Esophagus muscularis mucosa (tissue), 4 donors: ENCODE measurements at places on chromosomes 5 and 9. TPM values are rescaled to one million over a fixed set of nuclear protein-coding genes. Genes with fewer than 3 reads are reported as not detected.

DNA sequence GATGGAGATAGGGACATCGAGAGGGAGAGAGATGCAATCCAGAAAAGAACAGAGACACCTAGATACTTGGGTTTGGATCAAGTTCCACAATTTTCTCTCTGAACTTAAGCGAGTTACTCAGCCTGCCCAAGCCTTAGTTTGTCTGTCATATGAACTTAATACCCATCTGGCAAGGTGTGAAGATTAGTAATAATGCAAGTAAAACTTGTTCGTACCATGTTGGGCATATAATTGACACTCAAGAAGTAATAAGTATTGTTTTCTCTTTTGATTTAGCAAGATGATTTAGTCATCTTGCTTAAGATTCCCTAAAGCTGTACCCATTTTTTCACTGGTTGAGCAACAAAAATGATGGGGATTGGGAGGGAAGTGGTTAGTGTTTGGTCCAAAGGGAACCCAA is 7.5 kb downstream of the RABGAP1 start:
- H3K4me1 ChIP-seq = peaks cover 86% of the 10 kb centered on the region
- H3K4me3 ChIP-seq = no peak overlapping the region
- H3K27me3 ChIP-seq = no peaks in the 10 kb centered on the region
- H3K27ac ChIP-seq = peak overlapping the region; percentile 98
- peaks cover 3% of the 10 kb centered on the region for H3K36me3 ChIP-seq

GABBR2 gene
- not detected for total RNA-seq

DNA sequence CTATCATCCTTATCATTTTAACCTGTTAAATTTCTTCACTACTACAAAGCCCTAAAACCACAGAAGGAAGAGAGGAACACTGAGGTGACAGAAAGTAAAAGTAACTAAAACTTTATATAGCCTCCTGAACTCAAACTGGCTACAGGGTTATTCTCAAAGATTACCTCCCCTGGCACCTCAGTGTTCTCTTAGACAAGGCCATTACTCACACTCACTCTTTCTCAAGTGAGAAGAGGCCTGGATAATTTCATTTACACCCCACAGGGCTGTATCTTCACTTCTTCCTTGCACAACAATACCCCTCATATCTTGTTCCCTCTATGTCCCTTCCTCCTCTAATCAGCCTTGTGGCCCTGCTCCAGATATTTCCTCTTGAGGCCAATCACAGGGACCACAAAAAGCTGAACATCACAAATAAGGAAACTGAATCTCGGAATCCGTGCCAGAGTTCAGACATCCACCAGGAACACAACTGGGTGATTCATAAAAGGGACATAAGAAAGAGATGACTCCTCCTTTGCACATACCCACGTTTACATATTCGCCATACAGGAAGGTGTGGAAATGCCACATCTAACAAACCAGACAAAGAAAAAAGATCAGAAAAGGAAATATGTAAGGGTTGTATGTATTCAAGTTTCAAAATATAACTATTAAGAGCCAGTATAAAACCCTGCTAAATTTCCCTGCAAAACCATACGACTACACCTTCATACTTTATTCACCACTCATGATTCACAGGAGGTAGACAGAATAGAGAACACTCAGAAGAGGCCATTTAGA is 1.7 kb upstream of the KLHL3 start:
- H3K4me3 ChIP-seq = no peak overlapping the region
- H3K27me3 ChIP-seq = no peaks in the 10 kb centered on the region
- H3K27ac ChIP-seq = no peak overlapping the region
- H3K4me1 ChIP-seq = peaks cover 31% of the 10 kb centered on the region
- DNase-seq = no peak

GRCh38 chr9:93132287-93132927 is 1.6 kb downstream of the NINJ1 start:
- DNase-seq = no peak
- peak overlapping the region; percentile 89 for H3K4me3 ChIP-seq
- H3K36me3 ChIP-seq = peaks cover 4% of the 10 kb centered on the region
- H3K4me1 ChIP-seq = peaks cover 85% of the 10 kb centered on the region
- no peaks in the 10 kb centered on the region for H3K27me3 ChIP-seq
- H3K27ac ChIP-seq = peak overlapping the region; percentile 99

DNA sequence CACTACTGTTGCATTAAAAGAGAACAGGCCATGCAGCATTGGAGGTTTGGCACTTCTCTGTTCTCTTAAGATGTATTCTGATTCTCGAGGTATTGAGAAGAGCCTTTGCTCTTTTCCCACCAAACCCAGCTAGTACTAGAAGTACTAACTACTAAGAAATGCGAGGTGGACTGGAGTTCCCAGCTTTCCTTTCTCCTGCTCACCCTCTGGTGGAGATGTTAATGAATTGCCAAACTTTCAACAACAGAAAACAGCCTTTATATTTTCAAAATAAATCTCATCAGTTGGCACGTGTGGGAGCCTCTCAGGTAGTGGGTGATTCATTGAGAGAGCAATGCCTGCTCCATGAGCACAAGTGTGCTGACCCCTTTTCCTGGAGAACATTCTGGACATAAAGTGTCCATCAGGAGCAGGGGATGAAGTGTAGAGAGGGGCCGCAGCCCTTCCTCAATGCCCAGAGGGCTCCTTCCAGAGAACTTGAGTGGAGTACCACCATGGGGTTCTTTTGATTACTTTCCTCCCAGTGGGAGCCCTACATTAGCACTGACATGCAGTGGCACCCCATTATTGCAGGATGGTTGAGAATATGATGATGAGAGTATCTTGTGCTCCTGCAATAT is 45.7 kb downstream of the TMEM174 start:
- no peaks in the 10 kb centered on the region for H3K27me3 ChIP-seq
- no peak overlapping the region for H3K27ac ChIP-seq
- no peaks in the 10 kb centered on the region for H3K36me3 ChIP-seq
- peak; percentile 62 for DNase-seq
- H3K4me1 ChIP-seq = peaks cover 14% of the 10 kb centered on the region

- H3K4me3 ChIP-seq = no peak overlapping the region
- H3K27ac ChIP-seq = no peak overlapping the region
- no peaks in the 10 kb centered on the region for H3K27me3 ChIP-seq
- DNase-seq = no peak
- H3K4me1 ChIP-seq = no peaks in the 10 kb centered on the region
Observed at GRCh38 chr9:108486831-108487230, 369.0 kb downstream of the ACTL7B start.

DNA sequence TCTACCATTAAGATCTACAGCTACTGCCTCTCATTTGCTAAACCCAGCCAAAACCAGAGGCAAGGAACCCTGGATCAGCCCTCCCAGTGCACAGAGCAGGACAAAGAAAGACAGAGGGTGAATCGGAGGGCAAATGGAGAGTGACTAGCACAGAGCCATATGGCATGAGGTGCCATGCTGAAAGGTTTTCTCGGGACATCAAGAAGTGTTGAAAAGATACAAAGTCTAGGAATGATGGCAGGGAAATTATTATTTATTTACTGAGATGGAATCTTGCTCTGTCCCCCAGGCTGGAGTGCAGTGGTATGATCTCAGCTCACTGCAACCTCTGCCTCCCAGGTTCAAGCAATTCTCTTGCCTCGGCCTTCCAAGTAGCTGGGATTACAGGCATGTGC is 19.3 kb downstream of the SLC1A1 start:
- no peak overlapping the region for H3K4me3 ChIP-seq
- no peak overlapping the region for H3K27ac ChIP-seq
- no peaks in the 10 kb centered on the region for H3K36me3 ChIP-seq
- no peaks in the 10 kb centered on the region for H3K27me3 ChIP-seq
- no peak for DNase-seq
- no peaks in the 10 kb centered on the region for H3K4me1 ChIP-seq

- H3K27ac ChIP-seq = no peak overlapping the region
- H3K4me3 ChIP-seq = no peak overlapping the region
- no peaks in the 10 kb centered on the region for H3K27me3 ChIP-seq
- no peaks in the 10 kb centered on the region for H3K4me1 ChIP-seq
- DNase-seq = no peak
Observed at GRCh38 chr5:53422539-53422938, 57.9 kb upstream of the FST start.

SOHLH1 gene
- not detected for total RNA-seq
